ENCODE measurements at places on chromosomes 6 and 20. TPM values are rescaled to one million over a fixed set of nuclear protein-coding genes. Genes with fewer than 3 reads are reported as not detected.

Gene CHRNA4
- 0.11 TPM for total RNA-seq

DNA sequence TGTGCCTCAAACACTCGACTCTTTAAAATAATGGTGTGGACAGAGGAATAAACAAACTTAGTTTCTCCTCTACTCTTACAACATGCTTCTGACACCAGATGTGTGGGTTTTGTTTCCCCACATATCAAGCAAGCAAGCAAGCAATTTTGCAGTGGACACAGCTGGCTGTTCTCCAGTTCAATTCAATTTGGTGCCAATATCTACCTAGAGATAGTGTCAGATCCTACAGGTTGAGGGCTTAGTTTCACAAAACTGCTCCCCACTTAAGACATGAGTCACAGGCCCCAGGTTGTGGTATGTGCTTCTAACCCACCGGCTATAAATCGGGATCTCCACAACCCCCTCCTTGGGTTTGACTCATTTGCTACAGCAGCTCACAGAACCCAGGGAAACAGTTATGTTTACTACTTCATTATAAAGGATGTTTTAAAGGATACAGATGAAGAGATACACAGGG lies 131.4 kb upstream of the TRAF3IP2 start:
- no peak for DNase-seq

Gene TREM1
- 0.34 TPM for total RNA-seq

DNA sequence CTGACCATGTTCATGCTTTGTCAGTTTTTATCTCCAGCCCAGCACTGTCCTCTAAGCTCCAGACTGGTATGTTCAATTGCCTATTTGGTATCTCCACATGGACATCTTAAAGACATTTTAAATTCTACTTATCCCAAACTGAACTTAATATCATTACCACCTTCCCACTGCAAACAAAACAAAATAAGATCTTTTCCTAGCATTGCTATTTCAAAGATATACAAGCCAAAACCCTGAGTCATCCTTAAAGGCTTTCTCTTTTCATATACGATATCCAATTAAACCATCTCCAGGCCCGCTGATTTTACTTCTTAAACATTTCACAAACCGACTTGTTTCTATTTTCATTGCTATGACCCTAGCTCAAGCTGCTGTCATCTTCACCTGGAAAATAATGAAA lies 35.1 kb upstream of the HS3ST5 start:
- no peak for DNase-seq

GRCh38 chr20:2729791-2730190 lies 37.2 kb downstream of the EBF4 start:
- no peak for DNase-seq
